ENCODE measurements at places on chromosomes 13 and 19. TPM values are rescaled to one million over a fixed set of nuclear protein-coding genes. Genes with fewer than 3 reads are reported as not detected.
A peak's percentile ranks its signal among the peaks of the same experiment; 100 is the strongest.

GRCh38 chr19:33393286-33394005 lies 19.9 kb downstream of the CEBPG start:
- no peak for DNase-seq

DNA sequence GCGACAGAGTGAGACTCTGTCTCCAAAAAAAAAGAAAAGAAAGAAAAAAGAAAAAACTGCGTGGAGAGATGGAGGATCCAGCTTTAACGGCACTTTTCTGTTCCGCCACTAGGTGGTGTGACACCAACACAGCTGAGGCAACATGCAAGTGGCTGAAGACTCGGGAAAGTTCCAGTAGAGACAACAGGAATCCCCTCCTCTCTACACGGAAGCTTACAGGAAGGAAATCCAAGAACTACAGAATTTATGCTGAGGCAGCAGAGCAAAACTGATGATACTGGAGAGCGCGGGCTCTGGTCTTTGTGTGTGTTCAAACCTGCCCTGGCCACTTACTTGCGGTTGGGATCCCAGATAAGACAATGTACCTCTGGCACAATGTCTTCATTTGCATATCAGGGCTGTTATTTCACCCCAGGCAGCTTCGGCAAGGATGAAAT lies 9.9 kb downstream of the RANBP3 start:
- no peak for DNase-seq

DNA sequence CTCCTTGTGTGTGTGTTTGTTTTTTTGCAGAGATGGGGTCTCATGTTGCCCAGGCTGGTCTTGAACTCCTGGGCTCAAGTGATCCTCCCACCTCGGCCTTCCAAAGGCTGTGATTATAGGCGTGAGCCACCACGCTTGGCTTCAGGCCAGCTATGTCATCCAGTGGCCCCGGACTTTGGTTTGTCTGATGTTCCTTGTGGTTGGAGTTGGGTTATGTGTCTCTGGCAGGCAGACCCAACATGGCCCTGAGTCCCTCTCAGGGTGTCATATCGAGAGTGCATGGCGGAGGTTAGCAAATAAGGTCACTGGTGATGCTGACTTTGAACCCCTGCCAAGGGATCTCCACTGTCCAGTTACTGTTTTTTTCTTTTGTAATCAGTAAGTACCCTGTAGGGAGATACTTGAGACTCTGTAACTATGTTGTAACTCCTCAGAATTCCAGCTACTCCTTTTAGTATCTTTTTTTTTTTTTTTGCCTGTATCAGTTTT lies 37.3 kb downstream of the SMARCA4 start:
- peak; percentile 49 for DNase-seq

DNA sequence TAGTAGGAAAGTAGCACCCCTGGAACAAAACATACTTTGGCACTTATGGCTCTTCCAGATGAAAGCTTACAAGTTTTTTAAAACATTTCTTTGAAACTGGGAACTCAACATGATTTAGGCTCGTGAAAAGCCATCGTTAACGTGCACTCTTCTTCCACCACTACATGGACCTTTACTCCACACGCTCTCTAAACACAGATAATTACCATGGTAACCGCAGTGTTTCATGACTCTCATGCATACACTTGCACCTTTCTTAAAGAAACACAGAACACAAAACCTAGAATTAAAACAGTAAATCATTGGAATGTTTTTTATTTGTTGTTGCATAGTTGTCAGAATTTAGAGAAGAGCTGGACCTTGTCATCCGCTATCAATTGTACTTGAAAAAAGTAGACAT lies 154.3 kb downstream of the FGF9 start:
- DNase-seq = no peak

The PSG1 gene
- polyA plus RNA-seq = not detected

The SLITRK1 gene
- not detected for polyA plus RNA-seq

The NDUFA7 gene
- polyA plus RNA-seq = 268 TPM

The GPR180 gene
- 1.6 TPM for polyA plus RNA-seq

DNA sequence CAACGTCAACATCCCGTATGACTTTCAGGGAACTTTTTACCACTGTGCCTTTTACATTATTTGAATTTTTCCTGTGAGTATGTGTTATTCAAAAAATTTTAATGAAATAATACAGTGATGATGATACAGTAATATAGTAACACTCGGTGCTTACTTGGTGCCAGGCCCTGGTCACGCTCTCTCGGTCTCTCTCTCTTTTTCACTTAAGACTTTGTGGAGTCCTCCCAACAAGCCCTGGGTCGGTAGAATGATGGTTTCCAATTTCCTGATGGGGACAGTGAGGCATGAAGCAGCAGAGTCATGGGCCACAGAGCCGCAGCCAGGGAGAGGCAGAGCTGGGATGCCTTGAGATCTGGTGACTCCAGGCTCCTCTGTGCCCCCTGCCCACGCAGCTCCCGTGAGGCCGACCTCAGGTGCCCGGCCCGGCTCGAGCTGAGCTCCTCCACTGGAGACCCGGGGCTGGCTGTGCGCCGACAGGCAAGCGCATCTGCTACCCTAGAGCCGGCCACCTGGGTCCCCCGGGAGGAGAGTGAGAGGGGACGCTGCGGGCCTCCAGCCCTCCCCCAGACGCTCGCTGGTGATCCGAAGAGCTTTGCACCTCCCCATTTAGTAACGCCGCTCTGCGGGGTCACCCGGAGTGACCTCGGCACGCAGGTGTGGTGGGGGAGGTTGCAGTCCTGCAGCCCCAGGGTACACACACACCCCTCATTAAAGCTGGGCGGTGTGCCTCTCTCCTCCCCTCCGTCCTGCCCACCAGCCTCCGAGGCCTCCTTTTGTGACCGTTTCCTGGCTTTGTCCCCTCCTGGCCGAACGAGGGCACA lies 4.4 kb upstream of the SBK3 start:
- peak; percentile 71 for DNase-seq

Measured in right cardiac atrium (tissue), 5 donors.